ENCODE measurements at places on chromosomes 6 and 20.

DNA sequence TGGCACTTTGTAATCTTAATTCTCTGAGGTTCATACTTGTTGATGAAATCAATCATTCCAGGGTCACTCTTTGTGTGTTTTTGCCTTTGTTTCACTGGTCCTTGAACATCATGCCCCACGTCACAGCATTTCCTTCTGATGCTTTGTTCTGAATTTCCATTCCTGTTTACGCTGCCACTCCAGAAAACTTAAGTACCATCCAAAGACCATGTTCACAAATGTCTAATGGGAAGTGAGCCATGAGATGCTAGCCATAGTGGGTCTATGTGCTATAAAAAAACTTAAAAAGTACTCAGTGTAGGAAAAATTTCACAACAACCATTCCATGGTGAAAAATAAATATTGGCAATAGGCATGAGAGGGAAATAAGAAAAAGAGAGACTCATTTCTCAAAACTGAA is 232.0 kb downstream of the IBTK start:
- no peak for ATAC-seq

GRCh38 chr6:156955494-156956183 is 178.5 kb downstream of the ARID1B start:
- no peak for ATAC-seq

GRCh38 chr20:61094581-61094980 is 157.5 kb upstream of the CDH4 start:
- ATAC-seq = no peak

DNA sequence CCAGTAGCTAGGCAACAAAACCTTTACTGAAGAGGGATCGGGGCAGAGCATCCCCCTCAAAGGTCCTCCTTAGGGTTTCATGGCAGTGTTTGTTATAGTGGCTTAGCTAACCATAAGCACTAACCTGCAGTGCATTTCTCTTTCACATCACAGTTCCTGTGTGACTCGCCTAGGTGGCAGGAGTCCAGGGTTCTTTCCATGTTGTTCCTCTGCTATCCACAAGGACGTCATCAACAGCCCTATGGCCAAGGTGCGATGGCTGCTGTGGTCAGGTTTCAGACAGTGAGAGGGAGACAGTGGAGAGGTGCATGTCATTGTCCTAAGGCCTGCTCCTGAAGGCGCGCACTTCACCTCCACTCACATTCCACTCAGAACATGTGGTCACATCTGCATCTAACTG is 38.8 kb upstream of the FOXA2 start:
- no peak for ATAC-seq

DNA sequence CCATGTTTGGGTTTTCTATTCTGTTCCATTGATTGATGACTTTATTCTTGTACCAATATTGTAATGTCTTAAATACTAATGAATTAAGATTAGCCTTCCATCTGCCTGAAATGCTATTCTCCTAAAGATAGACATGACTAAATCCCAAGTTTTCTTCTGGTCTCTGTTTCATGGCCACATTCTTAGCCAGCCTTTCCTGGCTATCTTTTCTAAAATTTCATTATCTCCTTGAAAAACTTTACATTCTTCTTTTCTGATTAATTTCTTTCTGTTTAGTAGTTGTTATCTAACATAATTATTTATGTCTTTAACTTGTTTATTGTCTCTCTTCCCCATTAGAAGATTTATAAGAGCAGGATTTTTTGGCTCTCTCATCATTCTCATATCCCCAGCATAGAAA is 4.4 kb upstream of the PRIM2 start:
- ATAC-seq = no peak

DNA sequence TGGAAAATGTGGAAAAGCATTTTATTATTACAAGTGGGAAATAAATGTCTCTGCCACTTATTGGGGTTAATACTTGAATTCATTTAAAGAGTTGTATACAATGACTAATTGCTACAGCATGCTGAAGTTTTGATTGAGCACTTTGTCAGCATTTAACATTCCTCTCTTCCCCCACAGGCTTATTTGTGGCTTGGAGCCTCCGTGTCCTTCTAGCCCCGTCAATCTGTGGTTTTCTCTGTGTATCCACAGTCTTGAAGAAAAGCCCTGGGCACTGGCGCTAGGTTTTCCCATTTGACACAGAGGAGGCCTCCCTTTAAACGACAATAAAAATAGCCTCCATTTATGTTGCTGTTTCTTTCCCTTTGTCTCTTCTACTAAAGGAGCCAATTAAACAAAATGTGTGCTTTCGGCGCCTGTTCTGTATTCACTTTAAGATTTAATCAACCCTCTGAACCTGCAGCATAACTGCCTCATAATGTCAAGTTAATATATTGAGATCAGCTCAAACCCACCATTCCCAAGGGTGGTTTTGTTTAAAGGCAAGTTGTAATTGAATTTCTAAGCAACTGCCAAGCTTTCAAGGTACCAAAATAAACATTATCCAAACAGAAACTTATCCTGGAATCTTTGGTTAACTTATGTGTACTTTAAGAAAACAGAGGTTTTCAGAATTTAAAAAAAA is 326.6 kb upstream of the RNF24 start:
- peak; percentile 69 for ATAC-seq

DNA sequence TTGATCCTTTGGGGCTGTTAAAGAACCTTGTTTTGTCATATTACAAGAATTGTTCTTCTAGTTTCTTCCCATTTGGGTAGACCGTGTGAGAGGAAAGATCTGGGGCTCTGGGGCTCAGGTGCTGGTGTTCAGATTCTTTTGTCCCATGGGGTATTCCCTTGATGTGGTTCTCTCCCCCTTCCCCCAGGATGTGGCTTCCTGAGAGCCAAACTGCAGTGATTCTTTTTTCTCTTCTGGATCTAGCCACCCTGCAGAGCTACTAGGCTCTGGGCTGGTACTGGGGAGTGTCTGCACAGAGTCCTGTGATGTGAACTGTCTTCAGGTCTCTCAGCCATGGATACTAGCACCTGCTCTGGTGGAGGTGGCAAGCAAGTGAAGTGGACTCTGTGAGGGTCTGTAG is 480.5 kb upstream of the MAN1A1 start:
- ATAC-seq = no peak

- ATAC-seq = peak; percentile 31
Measured at GRCh38 chr6:138971601-138972000, 16.5 kb downstream of the REPS1 start.

DNA sequence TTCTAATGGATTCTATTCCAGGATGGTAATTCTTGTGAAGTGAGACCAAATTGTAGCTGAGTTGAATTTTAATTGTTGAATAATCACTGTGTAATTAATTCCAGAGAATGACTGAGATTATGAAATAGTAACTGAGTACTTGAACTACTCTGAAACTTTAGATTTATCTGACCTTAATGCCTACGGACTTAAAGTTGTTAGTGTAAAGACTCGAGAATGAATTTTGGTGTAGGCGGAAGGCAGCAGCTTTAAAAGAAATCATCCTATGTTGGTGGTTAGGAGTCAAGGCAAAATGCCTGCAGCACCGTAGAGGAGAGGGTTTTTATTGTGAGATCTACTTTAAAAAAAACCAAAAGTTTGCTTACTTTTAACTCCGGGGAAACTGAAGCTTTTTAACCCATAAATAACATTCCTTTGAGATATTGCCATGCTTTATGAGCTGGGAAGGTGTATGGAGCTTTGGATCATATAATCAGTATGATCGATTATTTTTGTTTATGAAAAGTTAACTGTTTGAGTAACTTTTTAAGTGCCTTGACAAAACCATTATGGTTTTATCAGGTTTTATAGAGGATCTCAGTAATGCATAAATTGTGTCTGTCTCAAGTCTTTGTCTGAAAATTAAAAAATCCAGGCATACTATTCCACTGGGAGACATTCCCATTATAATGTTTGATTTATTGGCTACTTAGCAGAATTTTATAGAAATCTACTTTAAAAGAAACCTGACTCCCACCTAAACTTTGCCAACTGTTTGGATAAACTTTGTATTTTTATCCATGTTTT is 46.1 kb downstream of the MYO6 start:
- ATAC-seq = no peak

DNA sequence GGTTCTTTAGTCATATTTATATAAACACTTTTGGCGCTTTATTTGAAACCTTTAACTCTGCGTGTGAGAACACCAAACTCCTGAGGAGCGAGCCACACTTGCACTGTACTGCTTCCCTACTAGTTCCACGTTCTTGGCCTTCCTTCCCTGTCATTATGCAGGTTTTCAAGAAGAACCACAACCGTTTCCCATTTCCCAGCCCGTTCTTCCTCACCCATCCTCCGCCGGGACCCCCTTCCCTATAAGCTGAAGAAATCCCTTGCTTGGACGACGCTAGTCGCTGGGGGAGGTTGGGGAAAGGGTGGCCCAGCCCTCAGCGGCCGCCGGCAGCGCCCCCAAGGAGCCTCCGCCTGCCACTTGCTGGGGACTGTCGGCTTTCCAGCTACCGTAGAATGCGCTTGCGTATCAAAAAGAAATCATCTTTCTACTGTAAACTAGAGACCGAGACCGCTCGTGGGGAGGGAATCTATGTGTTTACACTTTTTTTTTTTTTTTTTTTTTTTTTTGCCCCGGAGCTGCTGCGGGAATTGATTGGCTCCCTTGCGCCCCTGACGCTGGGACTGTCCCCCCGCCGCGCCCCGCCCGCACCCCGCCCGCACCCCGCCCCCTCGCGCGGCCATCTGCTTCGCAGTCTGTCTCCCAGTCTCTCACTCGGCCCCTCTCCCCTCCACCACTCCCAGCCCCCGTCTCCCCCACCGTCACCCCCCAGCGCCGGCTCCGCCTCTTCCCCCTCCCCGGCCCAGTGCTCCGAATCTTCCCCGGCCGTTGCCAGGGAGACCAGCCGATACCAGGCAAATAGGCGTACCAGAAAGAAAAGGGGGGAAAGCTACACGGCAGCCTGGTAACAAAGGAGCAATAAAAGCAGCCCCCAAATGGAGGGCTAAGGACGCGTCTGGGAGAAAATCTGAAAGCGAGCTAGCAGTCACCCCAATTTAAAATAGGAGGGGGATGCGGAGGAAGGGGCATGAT is 2.3 kb upstream of the MARCKS start:
- ATAC-seq = peak; percentile 45

- ATAC-seq = no peak
Measured at GRCh38 chr20:57568960-57569359, 8.1 kb downstream of the PCK1 start.

GRCh38 chr6:108587258-108588059 is 26.7 kb downstream of the FOXO3 start:
- peak; percentile 88 for ATAC-seq

DNA sequence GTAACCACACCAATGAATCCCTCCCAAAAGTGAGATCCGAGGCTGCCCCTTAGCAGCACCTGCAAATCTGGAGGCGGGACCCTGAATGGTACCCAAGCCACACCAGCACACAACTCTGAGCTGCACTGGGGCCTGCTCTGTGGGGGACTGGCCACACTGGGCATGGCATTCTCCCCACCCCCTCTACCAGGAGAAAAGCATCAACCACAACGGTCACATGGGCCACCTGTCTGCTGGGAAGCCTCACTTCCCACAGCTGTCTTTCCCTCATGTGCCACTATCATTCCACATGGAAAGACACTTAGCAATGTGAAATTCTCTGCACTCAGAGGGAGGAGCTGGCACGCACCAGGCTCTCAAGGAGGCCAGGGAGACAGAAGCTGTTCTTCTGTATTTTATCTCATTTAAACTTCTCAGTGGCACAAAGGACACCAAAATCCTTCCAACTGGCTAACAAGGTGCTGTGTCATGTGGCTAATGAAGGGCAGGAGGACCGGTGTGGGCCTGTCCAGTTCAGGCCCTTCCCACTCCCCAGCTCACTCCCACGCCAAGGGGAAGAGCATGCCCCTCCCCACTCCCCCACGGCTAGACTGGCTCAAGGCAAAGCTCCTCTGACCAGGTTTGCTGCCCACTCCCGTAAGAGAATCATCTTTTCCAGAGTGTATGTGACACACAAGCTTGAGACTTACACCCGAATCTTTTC is 19.0 kb downstream of the YTHDF1 start:
- ATAC-seq = no peak

GRCh38 chr6:106014955-106015354 is 71.2 kb upstream of the PRDM1 start:
- ATAC-seq = no peak

DNA sequence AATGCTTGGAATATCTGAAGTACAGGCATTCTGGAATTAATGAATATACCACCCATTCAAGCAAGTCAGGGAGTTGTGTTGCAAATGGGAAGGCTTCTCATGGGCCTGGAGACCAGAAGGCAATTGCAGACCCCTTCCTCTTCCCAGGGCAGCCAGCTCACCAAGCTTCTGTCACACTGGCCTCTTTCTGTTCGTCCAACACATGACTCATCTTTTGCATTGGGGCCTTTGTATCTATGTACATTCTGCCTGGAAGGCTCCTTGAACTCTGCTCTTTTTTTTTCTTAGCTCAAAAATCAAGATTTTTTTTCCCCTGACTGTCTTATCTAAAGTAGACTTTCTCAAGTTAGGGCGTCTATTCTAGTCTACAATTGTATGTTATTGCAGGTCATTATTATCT is 132.9 kb upstream of the MYLIP start:
- no peak for ATAC-seq

- ATAC-seq = no peak
Measured at GRCh38 chr6:147177286-147177685, 26.9 kb upstream of the STXBP5 start.

DNA sequence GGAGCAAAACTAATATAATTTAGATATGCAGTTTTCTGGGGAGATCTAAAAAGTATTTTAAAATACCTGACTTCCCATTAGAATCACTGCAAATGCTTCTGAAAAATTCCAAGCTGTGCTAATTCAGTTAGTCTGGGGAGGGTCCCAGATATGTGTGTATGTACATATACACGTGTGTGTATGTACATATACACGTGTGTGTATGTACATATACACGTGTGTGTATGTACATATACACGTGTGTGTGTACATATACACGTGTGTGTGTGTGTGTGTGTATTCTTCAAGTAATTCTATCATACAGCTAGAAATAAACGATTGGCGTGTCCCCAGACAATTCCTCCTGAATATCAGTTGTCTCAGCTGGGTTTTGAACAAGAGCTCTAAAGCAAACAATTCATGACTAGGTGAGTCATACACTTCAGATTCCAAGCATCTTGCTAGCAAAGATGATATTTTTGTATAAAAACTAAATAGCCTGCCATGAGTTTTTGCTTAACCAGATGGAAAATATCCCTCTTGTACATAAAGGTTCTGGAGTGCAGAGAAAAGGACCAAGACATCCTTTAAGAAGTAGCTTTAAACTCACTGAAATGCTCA is 58.2 kb downstream of the SPACA1 start:
- ATAC-seq = no peak

DNA sequence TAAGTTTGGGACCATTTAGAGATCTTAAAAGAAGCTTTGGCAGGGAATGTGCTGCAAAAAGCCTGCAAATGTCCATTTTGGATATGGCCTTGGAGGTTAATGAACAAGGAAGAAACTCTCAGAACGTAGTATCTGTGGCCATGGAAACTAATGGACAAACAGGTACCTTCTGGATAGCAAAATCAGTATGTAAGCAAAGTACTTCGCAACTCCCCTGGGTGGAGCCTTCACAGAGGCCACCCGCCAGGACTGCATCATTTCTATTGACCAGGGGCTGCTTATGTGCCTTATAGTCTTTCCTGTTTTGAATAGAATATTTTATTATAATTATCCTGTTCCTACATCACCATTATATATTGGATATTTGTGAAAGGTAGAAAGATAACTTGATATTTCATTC is 510.8 kb upstream of the SYNCRIP start:
- ATAC-seq = no peak
